Effector memory CD8-positive, alpha-beta T cell (primary cell): ENCODE measurements at places on chromosomes 2 and 18.

GRCh38 chr2:174785481-174785880 lies 21.2 kb upstream of the CHRNA1 start:
- no peak for DNase-seq

GRCh38 chr2:236510034-236510433 lies 59.6 kb upstream of the ACKR3 start:
- DNase-seq, result no peak

- no peak for DNase-seq
Measured at GRCh38 chr2:20157193-20157891, 67.6 kb downstream of the SDC1 start.

- DNase-seq, result no peak
Measured at GRCh38 chr2:10324095-10324832, 21.6 kb downstream of the HPCAL1 start.

DNA sequence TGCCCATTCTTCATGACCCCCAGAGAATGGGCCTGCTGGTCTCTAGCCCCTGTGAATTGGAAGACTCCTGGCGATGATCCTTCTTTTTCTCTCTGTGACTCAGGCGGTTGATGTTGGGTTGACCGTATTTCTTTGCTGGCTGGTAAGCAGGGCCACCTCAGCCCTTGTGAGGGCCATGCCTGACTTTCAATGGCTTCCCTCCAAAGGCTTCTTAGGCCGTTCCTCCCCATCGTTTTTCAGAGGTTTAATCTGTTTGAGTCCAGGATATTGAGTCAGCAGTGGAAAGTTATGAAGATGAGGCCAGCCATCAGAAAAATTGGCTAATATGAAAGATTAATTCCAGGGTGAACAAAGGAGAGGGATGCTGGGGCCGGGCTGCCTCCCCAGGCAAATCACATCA lies 13.6 kb downstream of the HPCAL1 start:
- no peak for DNase-seq

- DNase-seq, result no peak
Measured at GRCh38 chr18:12939162-12939561, 8.6 kb upstream of the SEH1L start.

- DNase-seq, result no peak
Measured at GRCh38 chr2:230885463-230886130, 20.9 kb downstream of the ITM2C start.

DNA sequence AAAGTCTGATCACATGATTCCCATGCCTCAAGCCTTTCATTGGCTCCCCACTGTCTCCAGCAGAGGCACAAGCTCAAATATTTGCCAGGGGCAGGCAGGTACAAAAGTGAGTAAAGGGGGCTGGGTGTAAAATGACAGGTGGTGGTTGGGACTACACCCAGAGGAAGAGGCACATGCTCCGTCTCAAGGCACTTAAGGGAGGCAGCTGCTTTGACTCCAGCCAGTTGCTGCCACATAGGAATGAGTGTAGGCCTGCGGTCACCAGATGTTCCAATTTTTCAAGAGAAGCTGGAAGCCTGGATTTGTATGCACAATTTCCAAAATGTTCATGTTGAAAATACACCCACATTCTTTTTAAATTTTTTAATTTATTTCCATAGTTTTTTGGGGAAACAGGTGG lies 164.4 kb downstream of the UPP2 start:
- no peak for DNase-seq

GRCh38 chr2:17093712-17094111 lies 424.5 kb downstream of the RAD51AP2 start:
- DNase-seq, result no peak

GRCh38 chr18:48360376-48361021 lies 48.7 kb downstream of the ZBTB7C start:
- no peak for DNase-seq

DNA sequence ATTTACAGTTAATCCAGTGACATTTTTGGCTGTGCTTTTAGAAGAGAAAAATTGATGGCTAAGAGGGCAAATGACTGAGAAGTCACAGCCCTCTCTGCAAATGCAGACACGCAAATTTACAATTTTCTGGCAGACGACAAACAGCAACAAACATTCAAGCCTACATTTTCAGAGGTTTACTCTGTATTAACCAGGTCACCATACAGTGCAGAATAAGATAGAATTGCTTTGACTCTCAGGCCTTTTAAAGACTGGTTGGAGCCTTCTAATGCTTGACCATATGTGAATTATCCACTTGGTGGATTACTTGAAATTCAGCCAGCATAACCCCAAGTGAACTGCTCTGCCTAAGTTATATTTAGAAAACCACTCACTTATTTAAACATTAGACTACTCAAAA lies 280.9 kb upstream of the STON1 start:
- no peak for DNase-seq

- DNase-seq, result no peak
Measured at GRCh38 chr2:41116106-41116797, 664.4 kb upstream of the SLC8A1 start.
